ENCODE measurements at places on chromosomes 2 and 18.

GRCh38 chr18:39825485-39826150, 2129.4 kb upstream of the PIK3C3 start:
- DNase-seq = no peak

DNA sequence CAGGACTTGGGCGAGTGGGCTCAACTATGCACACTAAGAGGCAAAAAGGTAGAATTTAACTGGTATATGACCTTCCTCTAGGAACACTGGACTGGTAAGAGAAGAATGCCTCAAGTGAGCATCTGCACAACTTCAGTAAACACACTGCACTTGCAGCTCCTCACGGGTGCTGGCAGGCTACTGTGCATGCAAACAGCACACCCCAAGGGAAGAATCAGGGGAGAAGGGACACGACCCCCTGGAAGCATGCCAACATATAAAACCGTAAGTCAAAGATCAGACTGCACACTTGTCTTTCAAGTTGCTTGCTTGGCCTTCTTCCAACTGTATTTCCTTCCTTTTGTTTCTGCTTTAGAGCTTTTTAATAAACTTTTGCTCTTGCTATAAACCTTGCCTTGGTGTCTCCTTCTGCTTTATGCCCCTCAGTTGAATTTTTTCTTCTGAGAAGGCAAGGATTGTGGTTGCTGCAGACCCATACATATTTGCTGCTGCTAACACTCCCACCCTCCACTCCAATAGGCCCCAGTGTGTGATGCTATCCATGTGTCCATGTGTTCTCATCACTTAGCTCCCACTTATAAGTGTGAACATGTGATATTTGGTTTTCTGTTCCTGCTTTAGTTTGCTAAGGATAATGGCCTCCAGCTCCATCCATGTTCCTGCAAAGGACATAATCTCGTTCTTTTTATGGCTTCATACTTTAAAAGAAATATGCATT, 263.7 kb upstream of the SPOPL start:
- DNase-seq = no peak

GRCh38 chr2:234243871-234244565, 193.5 kb downstream of the SPP2 start:
- DNase-seq = peak; percentile 79

DNA sequence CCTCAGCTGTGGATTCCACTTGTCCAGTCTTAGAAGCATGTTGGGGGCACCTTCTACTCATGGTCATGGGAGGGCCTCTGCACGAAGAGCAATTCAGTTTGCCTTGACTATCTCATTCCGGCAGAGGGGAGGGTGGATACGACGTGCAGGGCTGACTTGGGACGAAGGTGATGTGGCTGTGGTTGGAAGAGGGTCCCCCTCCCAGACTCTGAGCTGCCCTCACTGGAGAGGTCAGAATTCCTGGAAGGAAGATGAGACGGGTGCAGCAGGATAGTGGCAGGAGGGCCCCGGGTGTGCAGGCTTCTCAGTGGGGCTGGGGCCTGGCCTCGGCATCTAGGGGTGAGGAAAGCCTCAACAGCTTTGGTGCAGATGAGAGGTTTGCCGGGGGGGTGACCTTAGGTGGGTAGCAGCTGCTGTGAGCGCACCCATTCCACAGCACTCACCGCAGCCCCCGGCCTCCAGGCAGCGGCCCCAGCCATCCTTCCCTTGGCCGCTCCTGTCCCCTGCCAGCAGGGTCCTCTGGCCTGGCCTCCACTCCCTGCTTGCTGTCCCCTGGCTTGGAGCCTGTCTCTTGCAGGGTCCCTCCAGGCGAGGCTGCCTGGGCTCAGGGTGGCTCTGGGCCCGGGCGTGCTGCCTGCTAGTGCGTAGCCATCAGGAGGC, 3.2 kb downstream of the RNPEPL1 start:
- DNase-seq = no peak

DNA sequence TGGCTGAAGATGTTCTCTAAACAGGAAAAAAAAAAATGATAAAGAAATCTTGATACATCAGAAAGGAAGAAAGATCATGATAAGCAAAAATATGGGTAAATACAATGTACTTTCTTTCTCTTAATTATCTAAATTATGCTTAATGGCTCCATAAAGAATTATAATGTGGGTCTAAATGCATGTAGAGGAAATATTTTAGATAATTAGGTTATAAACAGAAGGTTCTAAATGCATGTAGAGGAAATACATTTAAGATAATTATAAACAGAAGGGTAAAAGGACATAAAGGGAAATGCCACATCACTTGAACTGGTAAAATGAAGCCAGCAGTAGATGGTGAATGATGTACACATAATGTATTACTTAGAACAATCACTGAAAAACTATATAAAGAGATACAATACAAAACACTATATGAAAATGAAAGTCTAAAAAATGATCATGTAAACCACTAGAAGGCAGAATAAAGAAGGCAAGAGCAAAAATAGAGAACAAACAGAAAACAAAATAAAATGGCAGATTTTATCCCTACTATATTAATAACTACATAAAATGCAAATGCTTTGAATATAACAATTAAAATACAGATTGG, 308.4 kb upstream of the CDH2 start:
- no peak for DNase-seq

GRCh38 chr2:199850718-199851500, at the start of gene FTCDNL1:
Gene FTCDNL1, minus strand, starts transcription at chr2:199851192. Its CDS starts 2,230 bp downstream, at chr2:199848962.
- peak; percentile 29 for DNase-seq

GRCh38 chr18:54130631-54131030, 93.8 kb downstream of the MBD2 start:
- DNase-seq = no peak

DNA sequence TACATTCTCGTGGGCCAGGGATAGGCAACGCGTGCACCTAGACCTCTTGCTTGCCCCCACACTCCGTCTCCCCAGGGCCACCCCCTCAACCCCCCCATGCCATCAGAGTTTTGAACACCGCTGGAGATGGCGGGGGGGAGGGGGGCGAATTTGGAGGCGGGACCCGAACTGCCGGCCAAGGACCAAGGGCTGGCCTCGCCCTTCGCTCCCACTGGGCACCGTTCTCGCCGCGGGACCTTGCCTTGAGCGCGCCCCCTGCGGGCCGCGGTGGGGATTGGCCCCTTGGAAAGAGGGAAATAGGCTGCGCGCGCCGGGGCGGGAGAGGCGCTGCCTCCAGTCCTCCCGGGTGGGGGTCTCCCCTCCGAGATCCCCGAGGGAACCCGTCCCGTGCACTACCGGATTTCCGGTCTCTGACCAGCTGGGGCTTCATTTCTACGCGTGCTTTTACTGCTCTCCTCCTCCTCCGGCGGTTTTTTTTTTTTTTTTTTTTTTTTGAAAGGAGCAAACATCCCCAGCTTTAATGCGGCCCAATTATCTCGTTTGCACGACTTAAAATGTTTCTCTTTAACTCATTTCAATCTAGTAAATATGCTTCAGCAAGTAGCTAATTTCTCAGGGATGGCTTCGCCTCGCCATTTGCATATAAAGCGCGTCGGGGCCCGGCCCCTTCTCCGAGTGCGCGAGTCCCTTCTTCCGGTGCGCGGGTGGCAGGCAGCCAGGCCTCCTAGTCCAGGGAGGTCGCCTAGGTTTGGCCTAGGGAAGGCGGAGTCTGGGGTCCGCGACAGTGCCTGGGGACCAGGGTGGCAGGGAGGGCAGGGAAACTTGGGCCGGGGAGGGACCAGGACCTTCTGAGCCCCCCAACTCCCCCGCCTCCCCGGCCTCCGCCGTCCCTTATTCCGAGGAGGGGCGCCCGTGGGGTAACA, 10.0 kb upstream of the GBX2 start:
- DNase-seq = peak; percentile 63
